Activated CD4-positive, alpha-beta T cell treated with anti-CD3 and anti-CD28 coated beads for 24 hours (primary cell): ENCODE measurements at places on chromosomes 3 and 15.

DNA sequence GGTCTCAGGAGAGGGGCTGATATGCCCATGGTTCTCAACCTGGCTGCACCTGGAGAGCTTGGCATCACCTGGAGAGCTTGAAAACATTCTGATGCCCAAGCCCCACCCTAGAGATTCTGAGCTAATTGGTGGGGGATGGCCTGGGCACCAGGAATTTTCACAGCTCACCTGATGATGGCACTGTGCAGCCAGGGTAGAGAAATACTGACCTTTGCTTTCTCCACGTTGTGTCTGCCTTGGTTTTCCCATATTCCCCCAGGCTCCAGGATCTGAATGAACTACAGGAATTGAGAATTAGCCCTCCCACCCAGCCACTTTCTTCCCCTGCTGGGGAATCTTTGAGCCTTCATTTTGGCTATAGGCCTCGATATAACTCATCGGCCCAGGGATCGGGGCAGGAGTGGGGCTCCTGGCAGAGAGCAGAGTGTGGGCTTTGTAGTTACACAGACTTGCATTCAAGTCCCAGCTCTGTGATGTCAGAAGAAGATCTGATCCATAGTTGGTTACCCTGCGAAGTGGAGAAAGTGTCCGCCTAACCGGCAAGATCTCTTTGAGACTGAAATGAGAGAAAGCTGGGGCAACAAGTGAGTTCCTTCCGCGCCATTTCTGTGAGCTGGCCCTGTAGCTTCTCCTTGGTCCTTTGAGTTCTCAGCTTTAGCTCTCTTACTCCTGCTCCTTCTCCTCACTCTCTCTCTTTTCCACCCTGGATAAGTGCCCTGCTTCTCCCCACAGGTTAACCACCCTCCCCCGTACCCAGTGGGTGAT is 33.1 kb upstream of the UBE2Q2 start:
- no peak for DNase-seq

DNA sequence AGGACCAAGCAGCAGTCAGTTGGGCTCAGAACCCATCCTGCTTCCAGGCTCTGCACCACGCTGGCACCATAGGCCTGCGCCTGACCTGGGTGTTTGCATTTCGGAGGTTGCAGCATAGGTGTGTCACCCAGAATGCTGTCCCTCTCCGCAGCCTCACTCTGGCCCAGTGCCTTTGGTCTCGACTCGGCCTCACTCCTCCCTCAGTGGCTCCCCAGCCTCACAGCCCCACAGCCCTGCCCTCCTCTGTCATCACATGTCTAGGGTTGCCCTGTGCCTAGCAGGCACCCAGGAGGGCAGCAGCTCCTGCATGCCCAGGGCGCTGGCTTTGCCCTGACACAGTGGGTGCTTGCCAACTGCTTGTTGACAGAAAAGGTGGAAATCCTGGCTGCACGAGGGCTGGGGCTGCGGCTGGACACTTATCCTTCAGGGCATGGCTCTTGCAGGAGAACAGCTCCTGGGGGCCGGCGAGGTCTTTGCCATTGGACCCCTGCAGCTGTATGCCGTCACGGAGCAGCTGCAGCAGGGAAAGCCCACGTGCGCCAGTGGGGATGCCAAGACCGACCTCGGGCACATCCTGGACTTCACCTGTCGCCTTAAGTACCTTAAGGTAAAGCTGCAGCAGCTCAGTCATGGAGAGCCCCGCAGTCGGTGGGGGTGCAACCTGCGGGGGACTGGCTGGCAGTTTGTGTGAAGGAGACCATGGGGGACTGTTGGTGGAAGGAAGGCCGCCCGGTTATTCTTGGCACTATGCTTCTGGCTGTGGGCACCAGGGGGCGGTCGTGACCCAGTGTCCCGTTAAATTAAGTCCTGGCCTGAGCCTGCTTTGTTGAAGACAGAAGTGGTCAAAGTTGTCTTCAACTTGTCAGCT is 16.2 kb downstream of the NISCH start:
- no peak for DNase-seq

GRCh38 chr15:27463525-27464088 is 492.6 kb downstream of the GABRG3 start:
- DNase-seq, result no peak

GRCh38 chr3:128573707-128574162 is 76.9 kb downstream of the RPN1 start:
- DNase-seq, result no peak

- no peak for DNase-seq
Observed at GRCh38 chr3:52176180-52176752, 21.7 kb upstream of the ALAS1 start.

- DNase-seq, result no peak
Observed at GRCh38 chr15:88509321-88509720, 37.2 kb downstream of the DET1 start.
